Smooth muscle cell of the brain vasculature (primary cell): ENCODE measurements at places on chromosomes 6 and 20.
A peak's percentile ranks its signal among the peaks of the same experiment; 100 is the strongest.

GRCh38 chr6:57104336-57104735 is 14.3 kb downstream of the ZNF451 start:
- no peak for DNase-seq

- DNase-seq = no peak
Measured at GRCh38 chr6:157561929-157562810, 181.2 kb downstream of the ZDHHC14 start.

GRCh38 chr6:96576221-96576620 is 13.3 kb downstream of the FHL5 start:
- DNase-seq = no peak

GRCh38 chr6:160253714-160254113 is 4.9 kb downstream of the SLC22A2 start:
- no peak for DNase-seq

DNA sequence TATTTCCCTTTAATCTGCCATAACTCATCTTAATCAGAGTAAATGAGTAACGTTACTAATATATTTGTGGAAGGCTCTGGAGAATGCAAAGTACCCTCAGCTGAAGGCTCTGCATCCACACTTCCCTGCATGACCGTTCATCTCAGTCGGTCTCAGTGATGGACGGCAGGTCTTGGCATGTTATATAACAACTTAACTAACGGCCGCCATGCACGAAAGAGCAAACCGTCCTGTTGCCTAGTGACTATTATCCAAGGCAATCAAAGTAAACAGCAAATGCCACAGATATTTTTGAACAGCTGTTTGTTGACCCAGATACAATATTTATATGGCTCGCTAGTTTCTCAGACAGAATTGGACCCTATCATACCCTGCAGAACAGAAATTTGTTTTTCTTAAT is 194.9 kb upstream of the SMLR1 start:
- no peak for DNase-seq

- DNase-seq = peak; percentile 23
Measured at GRCh38 chr6:16639684-16640480, 121.4 kb downstream of the ATXN1 start.

DNA sequence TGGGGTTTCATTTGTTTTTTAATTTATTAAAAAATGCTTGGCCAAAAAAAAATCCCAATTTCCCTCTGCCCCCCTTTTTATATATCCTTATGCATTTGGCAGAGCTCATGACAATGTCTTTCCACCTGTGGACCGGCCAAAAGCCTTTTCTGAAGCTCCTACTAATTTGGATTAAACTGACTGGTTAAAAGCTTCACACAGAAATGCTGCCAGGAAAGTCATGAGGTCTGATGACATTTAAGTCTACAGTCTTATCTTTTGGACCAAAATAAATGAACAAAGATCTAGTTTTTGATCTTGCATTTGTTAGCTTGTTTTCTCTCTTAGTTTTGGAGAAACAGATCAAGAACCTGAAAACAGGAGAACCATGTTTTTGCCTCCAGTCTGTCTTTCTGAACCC is 66.1 kb downstream of the TRMT11 start:
- no peak for DNase-seq

- no peak for DNase-seq
Measured at GRCh38 chr20:52279706-52280105, 88.1 kb upstream of the ZFP64 start.

- DNase-seq = no peak
Measured at GRCh38 chr6:123811378-123811777, 7.7 kb downstream of the NKAIN2 start.
